SIG-M5 (cell line): ENCODE measurements at places on chromosomes 2 and 18.

GRCh38 chr2:45759310-45759851, 107.9 kb downstream of the PRKCE start:
- no peak for DNase-seq

GRCh38 chr2:66186537-66186936, 248.4 kb upstream of the MEIS1 start:
- no peak for DNase-seq

GRCh38 chr2:229434187-229434586, 163.1 kb upstream of the PID1 start:
- no peak for DNase-seq

- peak; percentile 85 for DNase-seq
These were observed at the start of gene OSBPL1A for GRCh38 chr18:24397694-24398368. OSBPL1A (minus strand) TSS chr18:24397824; CDS start chr18:24377533, 20,291 bp downstream.

GRCh38 chr2:70513738-70514137, 39.9 kb downstream of the TGFA start:
- DNase-seq, result no peak

DNA sequence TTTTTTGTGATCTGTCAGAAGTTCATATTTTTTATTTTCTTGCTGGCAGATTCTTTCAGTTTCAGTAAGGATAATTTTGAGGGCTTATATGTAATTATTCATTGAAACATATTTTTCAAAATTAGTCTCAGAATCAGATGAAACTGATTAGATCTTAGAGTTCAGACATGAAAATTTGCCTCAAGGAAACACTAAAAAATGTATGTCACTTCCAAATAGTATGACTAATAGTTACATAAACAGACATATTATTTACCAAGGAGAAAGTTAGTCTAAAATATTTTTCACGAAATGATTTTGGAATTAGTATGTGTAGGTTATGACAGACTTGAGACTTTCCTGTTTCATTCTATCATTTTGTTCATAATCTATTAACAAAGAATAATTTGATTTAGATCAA, 628.6 kb downstream of the CCDC85A start:
- DNase-seq, result no peak

DNA sequence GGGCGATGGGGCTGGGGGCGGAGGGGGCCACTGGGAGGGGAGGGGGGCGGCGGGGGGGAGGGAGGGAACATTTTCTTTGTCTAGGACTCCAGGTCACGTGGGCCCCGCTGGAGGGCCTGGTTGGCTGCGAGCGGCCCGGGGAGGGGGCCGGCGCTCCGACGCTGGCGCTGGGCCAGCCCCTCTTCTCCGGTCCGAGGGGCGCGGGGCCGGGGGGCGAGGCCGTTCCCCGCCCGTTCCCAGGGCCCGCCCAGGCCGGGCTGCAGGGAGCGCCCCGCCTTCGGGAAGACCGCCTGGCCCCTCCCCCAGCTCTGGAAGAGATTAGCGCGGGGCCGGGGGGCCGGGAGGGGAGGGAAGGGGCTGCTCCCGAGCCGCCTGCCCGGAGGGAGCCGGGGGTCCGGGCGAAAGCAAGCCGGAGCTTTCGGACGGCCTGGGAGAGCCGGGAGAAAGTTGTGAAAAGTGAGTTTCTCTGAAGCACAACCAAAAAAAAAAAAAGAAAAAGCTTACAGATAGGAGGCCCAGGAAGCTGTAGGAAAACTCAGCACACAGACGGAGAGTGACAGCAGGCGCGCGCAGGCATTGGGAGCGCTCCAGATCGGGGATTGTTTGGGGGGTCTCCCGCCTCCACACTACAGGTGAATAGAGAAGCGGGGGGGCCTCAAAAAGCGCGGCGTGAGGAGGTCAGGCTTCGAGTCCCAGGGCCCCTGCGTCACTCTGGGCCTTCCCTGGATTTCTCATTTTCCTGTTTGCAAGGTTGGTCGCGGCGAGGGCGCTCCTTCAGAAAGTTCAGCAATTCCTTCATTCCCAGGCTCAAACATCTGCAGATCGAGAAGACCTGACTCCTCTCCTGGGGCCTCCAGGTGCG, 84.1 kb upstream of the POMC start:
- DNase-seq, result no peak

- no peak for DNase-seq
These were observed 8.6 kb downstream of the ITPRID2 start for GRCh38 chr2:181900007-181900651.

GRCh38 chr2:229586746-229587705, 127.3 kb downstream of the DNER start:
- DNase-seq, result no peak
